MV-4-11 (cell line): ENCODE measurements at places on chromosomes 5 and 9.

GRCh38 chr9:126295082-126295477 is 31.5 kb upstream of the MVB12B start:
- DNase-seq = peak; percentile 10

DNA sequence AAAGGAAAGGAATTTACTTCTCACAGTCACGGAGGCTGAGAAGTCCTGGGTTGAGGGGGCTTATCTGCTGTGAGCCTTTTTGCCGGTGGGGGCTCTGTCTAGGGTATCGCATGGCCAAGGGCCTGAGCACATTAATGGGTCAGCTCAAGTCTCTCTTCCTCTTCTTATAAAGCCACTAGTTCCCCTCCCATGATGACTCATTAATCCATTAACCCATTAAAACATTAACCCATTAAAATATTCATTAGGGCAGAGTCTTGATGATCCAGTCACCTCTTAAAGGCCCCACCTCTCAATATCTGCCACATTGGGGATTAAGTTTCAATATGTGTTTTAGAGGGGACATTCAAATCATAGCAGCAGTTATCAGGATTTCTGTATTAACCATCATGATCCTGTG is 406.3 kb downstream of the SPOCK1 start:
- peak; percentile 3 for DNase-seq

GRCh38 chr5:133611357-133612248 is 738 bp downstream of the FSTL4 start:
- DNase-seq = no peak

DNA sequence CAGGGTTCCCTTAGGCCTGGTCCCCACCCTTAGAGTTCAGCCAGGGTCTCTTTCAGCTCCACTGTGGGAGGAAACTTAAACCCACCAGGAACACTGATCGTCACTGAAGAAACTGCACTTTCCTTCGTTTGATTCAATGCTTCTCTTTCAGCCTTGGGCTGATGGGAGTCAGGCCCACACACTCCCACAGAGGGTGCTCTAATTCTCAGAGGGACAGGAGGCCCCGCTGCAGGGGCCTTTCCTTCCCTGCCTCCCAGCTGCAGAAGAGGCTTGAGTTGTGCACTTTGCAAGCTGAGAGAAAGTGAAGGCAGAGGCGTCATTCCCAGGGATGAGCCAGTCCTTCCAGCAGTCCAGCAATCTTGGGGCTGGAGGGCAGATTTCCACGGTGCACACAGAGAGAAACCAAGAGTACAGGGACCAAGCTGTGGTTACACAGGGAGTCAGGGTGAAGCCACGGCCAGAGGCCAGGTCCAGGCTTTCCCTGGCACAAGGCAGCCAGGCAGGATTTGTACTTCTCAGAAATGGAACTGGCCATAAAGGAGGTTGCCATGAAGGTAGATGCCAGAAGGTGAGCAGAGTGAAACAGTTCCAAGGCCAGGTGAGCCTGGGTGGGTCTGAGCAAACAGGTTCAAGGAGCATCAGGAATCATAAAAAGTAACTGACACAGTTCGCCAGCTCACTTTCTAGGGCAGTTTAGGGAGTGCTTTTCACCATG is 10.4 kb upstream of the GLIPR2 start:
- DNase-seq = no peak

- peak; percentile 36 for DNase-seq
Measured at GRCh38 chr5:103475629-103476240, 86.9 kb downstream of the NUDT12 start.

DNA sequence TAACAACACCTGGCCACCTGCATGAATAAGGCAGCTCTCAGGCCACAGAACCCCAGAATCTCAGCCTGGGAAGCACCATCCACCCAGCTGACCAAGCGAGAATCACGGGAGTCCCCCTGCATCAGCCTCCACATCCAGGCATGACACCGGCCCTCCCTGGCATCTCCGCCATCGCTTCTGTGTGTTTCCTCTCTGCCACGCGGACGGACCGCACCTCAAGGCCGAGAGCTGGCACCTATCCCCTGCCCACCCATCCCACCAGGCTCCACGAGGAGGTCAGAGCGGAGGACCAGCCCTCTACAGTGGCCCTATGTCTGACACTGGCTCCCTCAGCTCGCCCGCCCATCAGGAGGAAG is 134.7 kb downstream of the COL23A1 start:
- no peak for DNase-seq

- no peak for DNase-seq
Measured at GRCh38 chr5:65539827-65540226, 23.1 kb downstream of the CENPK start.

- no peak for DNase-seq
Measured at GRCh38 chr5:81121836-81122630, 111.1 kb upstream of the CKMT2 start.

- no peak for DNase-seq
Measured at GRCh38 chr5:74864823-74865222, 1.4 kb downstream of the FAM169A start.

GRCh38 chr5:151448038-151448985 is 909 bp downstream of the SLC36A1 start:
- peak; percentile 15 for DNase-seq

- no peak for DNase-seq
Measured at GRCh38 chr5:40333459-40334241, 346.1 kb upstream of the PTGER4 start.

DNA sequence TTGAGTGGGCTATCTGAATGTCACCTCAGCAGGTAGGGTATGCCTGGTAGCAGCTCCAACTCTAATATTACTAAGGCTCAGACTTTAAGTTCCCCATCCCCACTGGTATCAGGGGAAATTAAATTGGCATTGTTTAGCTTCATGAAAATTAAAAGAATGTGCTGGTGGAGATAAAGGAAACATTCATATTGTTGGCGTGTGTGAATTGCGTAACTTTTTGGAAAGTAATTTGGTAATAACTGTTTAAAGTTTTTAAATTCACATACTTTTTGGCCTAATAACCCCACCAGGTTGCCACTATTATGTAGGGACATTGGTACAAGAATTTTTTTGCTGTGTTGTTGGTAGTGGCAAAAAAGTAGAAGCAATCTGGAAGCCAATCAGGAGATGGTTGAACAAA is 29.4 kb downstream of the TNPO1 start:
- no peak for DNase-seq

GRCh38 chr5:54326662-54327270 is 16.4 kb upstream of the ARL15 start:
- DNase-seq = no peak

- peak; percentile 63 for DNase-seq
Measured at GRCh38 chr5:124923131-124923530, 176.7 kb upstream of the ZNF608 start.

DNA sequence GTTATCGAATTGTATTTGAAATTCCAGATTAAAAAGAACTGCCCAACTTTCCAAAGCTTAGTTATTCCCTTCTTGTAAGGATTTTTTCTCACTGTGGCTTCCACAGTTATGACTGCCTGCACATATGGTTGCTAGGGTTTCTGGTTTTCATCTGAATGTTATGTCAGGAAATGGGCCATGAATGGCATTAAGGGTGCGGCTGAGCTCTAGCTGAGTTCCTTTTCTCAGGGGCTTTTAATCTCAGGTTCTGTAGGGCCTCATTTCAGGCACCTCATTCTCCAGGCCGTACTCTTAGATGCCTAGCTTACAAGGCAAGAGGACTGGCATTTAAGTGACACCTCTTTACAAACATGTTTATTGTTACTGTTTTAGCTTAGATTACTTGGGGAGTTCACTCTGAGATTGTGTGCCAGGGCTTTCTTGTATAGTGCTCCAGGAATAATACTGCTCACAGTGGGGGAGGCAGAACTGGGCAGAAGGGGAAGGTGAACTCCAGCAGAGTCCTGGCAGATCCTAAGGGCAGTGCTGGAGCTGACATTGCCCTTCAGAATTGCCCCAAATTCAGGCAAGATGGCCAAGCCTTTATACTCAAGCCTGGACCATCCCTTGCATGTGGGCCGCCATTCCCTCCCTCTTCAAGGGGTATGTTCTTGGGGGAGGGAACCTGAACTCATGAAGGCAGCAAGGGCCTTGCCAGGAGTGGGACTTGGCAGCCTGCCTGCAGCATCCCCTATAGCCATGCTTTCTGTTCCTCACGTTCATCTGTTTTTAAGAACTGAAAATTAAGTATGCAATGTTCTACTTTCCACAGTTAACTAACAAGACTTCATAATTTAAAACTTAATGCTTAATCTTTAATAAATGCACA is 111.5 kb downstream of the KDM4C start:
- no peak for DNase-seq

DNA sequence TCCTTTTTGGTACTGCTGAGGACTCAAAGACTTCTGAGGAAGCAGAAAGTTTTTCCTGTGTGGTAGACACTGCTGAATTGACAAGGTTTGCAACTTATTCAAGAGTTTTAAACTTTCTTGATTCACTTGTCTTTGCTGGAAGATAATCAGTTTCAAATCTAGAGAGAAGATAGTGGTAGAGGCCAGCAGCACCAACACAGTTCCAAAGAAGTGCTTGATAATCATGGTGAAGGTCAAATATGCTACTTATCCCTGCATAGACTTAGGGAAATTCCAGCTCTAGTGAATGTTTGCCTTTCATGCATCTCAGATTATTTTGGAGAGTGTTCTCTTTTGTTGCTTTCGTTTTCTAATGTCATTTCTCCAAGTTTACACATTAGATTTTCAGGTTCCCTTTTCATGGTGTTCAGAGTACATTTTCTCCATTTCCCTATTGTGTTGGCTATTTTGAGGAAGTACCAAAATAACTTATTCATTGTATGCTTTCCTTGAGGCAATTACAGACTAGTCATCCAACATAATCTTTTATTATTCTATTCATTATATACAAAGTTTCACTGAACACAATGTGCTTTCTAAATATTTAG is 550 bp downstream of the IFNE start:
- DNase-seq = peak; percentile 89

GRCh38 chr9:90432951-90433350 is 209.7 kb downstream of the DIRAS2 start:
- no peak for DNase-seq
